Motor neuron (in vitro differentiated cells): ENCODE measurements at places on chromosomes 2 and 18.
A peak's percentile ranks its signal among the peaks of the same experiment; 100 is the strongest.

GRCh38 chr2:31176742-31177141 lies 38.5 kb upstream of the GALNT14 start:
- no peak for ATAC-seq

- ATAC-seq, result peak; percentile 92
These were observed 606 bp downstream of the TMEM237 start for GRCh38 chr2:201642579-201643215.

DNA sequence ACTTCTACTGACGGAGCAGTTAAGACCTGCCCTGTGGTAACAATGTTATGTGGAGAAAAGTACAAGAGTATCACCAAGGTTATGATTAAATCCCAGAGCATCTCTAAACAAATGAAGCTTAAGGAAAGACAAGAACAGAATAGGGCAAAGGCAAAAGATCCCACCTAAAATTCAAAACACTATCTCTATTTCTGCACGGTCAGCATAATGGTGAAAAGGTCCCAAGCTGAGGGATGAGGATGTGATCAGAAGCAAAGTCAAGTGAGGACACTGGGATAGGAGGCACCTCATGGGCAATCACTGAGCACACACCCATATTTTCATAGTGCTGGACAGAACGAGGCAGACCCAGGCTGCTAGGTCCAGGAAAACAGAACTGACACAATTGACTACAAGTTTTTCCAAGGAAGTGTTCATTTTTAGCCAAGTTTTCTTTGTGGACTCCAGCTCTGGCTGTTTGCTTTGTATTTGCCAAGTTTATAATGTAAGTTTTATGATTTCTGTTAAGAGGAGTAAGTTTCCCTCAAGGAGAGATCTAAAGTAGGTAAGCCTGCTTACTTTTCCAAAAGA lies 77.8 kb downstream of the NCKAP5 start:
- no peak for ATAC-seq

DNA sequence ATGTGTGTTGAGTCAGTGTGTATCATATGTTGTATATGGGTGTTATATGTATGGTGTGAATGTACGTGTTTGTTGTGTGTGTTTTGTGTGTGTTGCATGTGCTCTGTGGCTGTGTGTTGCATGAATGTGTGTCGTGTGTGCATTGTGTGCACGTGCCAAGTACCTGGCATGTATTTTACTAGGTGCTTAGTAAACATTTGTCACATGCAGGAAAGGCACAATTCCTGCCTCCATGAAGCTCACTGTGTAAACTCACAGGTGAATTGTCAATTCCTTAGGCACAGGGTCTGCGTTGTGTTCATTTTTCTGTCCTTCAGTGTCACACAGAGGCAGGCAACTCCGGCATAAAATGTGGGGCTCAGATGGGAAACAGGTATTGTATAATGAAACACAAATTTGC lies 22.3 kb upstream of the IL1R1 start:
- no peak for ATAC-seq

GRCh38 chr18:36330435-36331052 lies 33.0 kb downstream of the FHOD3 start:
- ATAC-seq, result no peak

DNA sequence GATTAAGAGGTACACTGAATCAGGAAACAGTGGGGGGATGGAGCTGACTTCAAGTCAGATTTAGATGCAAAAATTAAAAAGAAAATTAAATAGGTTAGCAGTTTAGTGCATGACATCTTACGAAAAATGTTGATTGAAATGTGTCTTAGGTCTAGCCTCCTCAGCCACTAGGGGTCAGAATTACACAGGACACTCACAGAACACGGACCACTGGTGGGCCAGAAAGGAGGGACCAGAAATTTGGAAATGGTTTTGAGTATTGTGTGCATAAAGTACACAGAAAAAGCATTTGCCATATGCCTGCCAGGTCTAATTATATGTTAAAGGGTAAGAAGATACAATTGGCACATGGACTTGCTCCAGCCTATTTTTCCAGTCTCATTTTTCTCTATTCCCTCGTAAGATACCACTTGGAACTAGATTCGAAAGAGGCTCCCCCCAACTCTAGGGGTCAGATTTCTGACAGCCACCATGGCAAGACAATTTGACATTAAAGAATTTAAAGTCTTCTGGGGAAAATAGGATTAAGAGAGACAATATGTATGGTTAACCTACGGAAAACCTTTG lies 550.2 kb upstream of the SETBP1 start:
- ATAC-seq, result peak; percentile 48

DNA sequence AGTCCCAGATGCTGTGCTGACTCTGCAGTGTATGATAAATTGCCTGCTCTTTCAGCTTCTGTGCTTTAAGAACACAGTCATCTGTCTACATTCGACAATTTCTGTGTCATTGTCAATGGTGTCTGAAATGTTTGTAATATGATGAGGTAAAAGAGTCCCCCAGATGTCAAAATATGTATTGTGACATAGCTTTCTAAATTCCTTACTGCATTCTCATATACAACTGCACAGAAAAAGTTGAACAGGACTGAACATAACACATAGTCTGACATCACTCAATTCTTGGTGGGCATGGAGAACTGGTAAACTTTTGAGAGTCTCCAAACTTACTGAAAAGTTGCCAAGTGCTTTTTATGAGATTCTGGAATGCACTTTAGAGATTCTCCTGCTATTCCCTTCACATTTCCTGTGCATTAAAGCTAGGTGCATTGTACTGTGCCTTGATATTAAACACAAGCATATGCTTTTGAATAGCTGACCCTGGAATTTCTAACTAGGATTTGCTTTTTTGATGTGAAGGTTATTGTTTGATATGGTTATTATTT lies 48.1 kb upstream of the ARHGAP28 start:
- ATAC-seq, result no peak

- peak; percentile 60 for ATAC-seq
These were observed 119.9 kb upstream of the NDUFV2 start for GRCh38 chr18:8982416-8983183.

GRCh38 chr2:135791418-135792190 lies 45.4 kb downstream of the LCT start:
- no peak for ATAC-seq

GRCh38 chr2:70994009-70994698 lies 519 bp downstream of the TEX261 start:
- peak; percentile 36 for ATAC-seq

- no peak for ATAC-seq
These were observed 399.8 kb upstream of the SLC8A1 start for GRCh38 chr2:40851661-40852060.

DNA sequence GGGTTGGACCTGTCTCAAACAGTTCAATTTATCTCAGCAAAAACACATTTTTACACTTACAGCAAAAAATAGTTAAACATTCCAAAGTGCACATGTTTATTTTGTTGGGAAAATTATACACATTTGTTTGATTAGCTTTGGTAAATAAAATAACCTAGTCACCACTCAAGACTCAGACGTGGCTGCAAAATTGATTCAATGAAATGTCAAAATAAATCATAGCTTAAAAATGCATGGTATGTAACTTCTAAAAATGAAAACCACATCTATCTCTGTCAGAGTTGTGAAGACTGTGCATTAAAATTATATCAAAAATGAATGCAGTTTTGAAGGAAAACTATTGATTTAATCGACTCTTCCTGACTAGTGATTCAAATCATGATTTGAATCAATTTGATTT lies 56.7 kb downstream of the GALNT14 start:
- no peak for ATAC-seq

- ATAC-seq, result no peak
These were observed 32.7 kb upstream of the AFTPH start for GRCh38 chr2:64491426-64491825.

GRCh38 chr2:180101846-180102245 lies 94.7 kb upstream of the CWC22 start:
- no peak for ATAC-seq

DNA sequence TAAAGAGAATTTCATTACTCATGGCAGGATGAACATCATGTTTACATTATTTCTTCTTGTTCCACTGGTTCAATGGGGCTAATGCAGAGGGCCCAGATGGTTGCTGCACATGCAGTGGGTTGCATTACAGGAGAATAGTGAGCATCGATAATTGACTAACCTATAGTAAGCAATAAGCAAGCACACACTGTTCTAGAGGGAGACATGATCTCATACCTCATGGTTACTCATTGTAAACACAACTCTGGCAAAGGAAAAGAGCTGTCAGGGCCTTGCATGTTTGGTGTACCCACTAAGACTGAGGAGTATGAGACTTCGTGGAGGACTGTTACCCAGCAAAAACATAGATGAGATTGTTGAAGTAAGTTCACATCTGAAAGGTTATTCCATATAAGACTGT lies 885.6 kb upstream of the VRK2 start:
- ATAC-seq, result no peak
